Endodermal cell (in vitro differentiated cells): ENCODE measurements at places on chromosomes 5 and 9.
A peak's percentile ranks its signal among the peaks of the same experiment; 100 is the strongest.

GRCh38 chr5:179765400-179765799 is 28.4 kb upstream of the LTC4S start:
- DNase-seq: no peak

- peak; percentile 43 for DNase-seq
These were observed 344.3 kb upstream of the ARRDC3 start for GRCh38 chr5:91727463-91727862.

GRCh38 chr5:73153513-73153912 is 19.5 kb upstream of the TMEM174 start:
- DNase-seq: no peak

- peak; percentile 65 for DNase-seq
These were observed 3.1 kb downstream of the MAN2A1 start for GRCh38 chr5:109692852-109693251.

GRCh38 chr5:155649666-155650065 is 636.1 kb downstream of the KIF4B start:
- no peak for DNase-seq

- no peak for DNase-seq
These were observed 37.6 kb downstream of the MAST4 start for GRCh38 chr5:66633754-66634153.

DNA sequence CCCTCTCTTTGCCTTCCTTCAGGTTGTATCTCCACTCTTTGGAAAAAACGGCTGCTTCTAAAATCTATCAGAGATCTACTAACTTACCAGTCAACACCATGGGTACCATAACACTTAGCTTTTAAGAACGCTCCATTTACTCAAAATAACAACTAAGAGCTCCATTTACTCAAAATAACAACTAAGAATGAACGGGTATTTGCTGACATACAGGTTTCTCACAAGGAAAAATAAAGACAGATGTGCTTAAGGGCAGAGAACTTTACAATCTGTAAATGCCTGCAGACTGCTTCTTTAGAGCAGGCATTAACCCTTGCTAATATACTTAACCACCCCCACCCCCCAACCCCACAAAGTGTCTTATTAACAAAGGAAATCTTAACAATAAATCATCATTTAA is 2.8 kb downstream of the UBAP2 start:
- DNase-seq: no peak

- DNase-seq: peak; percentile 86
These were observed 59.1 kb upstream of the PJA2 start for GRCh38 chr5:109468737-109469420.

DNA sequence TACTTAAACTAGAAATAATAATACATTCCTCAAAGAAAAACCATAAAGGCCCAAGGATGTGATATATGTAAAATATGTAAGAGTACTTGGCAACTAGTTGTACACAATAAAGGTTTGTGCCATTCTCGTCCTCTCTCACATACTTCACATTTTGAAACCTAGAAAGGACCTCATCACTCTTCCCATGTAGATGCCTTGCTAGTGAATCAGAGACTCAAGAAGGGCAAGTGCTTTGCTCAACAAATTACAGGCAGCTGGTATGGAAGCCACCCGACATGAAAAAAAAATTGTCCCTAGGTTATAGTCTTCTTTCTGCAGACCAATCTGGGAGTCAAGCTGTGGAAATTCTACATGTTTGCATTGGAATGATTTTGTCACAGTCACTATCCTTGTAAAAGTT is 31.7 kb downstream of the ADRB2 start:
- no peak for DNase-seq

DNA sequence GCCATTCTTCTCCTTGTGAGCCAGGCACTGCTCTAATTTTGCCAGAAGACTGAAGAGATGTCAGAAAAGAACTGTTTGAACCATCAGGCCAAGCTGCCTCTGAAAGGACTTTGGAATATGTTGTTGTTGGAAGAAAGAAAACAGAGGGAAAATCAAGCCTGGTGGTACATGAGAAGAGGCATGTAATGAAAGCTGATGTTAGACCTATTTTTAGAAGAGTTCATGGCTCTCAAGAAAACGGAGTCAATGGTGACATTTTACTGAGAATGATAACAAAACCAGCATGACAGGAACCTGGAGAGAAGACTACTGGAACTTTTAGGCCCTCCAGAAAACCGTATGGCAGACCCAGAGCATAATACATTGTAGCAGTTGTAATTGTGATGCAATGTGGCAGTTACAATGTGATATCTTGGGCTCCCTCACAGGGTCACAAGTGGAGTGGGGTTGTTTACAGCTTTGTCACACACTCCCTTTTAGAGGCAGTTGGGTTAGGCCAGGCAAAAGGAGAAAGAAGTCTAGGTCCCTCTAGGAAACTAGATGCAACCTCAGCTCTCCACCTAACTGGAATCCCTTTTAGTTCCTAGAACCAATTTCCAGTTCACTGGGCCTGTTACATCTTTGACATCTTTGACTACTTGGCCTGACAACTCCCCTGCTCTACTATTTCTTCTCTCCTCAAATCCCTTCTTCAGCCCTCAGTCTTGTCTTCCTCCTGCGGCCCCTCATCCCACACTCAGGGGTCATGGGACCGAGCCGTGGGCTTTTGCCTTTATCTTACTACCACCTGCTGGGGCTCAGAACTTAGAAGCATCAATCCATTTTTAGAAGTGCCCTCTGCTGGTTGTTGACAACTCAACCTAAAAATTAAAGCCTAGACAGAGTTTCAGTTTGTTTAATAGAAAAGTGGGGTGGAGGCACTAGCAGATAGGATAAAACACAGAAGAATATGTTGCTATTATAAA is 61.2 kb upstream of the JAK2 start:
- no peak for DNase-seq

DNA sequence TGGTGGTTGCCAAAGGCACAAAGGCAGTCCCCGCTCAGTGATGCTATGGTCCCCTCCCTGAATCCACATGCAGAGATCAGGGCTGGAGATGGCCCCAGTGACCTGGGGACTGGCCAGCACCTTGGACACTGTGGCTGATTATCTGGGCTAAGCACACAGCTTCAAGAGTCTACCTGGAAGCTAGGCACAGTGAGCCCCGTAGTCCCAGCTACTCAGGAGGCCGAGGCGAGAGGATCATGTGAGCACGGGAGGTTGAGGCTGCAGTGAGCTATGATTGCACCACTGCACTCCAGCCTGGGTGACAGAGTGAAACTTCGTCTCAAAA is 8.3 kb upstream of the SCGB3A1 start:
- DNase-seq: no peak

DNA sequence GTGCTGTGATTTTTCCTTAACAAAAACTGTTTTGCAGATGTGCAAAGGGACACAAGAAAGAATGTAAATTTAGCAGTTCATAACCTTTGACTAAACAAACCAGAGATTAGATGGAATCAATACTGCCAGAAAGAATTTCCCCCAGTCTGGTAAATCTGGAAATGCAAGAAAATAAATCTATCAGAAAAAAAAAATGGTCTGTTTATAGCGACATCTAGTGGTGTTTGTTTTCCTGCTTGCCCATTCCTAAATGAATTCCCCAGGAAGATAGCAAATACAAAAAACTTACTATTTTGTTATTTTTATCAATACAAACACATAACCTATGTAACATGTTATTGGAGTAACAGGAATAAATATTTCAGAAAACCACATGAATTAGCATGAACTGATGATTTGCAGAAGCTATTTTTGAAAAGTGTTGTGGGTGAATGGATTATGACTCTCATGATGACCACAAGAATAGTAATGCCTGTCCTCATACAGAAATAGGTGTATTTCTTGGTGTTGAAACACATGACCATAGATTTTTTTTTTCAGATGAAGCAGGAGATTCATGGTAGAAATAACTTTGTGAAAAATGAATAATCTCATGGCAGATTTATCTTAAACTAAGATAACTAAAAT is 1703.8 kb downstream of the MAT2B start:
- no peak for DNase-seq

DNA sequence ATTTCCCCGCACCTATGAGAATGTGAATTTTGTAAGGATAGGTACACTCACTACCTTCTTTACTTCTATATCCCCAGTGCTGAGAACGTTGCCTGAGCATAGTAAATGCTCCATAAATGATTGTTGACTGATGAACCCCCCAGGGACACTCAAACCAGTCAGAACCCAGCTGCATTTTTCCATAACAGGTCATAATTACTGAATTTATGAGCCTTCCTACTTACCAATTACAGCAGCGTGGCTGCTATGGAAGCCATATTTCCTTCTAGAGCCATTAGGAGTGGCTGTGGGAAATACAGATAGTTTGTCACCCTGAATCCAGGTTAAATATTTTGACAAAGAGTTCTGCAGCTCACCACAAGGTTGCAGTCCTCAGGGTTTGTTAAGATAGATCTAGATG is 135.0 kb downstream of the TAF11L14 start:
- DNase-seq: no peak

DNA sequence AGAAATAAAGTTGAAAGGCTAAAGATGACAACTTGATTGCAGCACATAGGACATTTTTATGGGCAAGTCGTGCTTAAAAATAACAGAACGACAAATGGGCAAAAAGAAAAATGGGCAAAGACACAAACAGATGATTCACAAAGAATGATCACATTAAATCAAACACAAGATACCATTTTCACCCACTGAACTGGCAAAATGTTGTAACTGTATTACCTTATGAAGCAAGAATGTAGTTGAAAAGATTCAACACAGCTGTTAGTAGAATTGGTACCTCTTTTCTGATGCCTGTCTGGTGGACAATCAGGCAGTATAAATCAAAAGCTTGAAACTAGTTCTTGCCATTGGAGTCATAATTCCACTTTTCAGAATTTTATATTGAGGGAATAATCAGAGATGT is 81.0 kb upstream of the PALM2AKAP2 start:
- no peak for DNase-seq

- no peak for DNase-seq
These were observed 75.8 kb downstream of the MED27 start for GRCh38 chr9:132003896-132004295.

GRCh38 chr5:86684222-86684621 is 66.5 kb downstream of the COX7C start:
- no peak for DNase-seq

DNA sequence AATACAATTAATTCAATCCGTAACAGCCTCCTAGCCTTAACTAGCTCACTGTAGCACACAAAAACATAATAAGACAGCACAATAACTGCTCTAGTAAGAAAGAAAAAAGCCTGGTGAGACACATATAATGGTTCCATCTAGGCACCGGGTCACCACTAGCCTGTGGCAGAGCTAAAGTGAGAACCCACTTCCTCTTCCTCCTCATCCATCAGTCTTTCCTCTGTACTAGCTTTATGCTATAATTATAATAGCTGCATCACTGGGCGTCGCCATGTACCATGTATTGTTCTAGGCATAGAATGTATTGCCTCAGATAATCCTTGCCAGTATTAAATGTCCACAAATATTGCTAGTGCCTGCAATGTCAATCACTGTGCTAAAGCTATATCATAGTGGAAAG is 23.1 kb downstream of the ADRB2 start:
- no peak for DNase-seq

GRCh38 chr5:50856401-50857119 is 190.1 kb downstream of the PARP8 start:
- no peak for DNase-seq

DNA sequence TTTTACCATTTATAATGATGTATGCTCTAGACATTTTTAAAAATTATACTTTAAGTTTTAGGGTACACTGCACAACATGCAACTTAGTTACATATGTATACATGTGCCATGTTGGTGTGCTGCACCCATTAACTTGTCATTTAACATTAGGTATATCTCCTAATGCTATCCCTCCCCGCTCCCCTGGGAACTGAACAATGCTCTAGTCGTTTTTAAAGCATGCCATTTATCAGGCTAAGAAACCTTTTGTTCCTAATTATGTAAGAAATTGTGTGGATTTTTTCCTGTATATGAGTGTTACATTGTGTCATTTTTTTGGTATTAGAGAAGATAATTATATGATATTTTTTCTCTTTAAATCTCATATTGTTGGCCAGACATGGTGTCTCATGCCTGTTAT is 72.8 kb upstream of the SGCD start:
- DNase-seq: no peak

- peak; percentile 73 for DNase-seq
These were observed 132.1 kb upstream of the RAPGEF1 start for GRCh38 chr9:131872006-131872405.

DNA sequence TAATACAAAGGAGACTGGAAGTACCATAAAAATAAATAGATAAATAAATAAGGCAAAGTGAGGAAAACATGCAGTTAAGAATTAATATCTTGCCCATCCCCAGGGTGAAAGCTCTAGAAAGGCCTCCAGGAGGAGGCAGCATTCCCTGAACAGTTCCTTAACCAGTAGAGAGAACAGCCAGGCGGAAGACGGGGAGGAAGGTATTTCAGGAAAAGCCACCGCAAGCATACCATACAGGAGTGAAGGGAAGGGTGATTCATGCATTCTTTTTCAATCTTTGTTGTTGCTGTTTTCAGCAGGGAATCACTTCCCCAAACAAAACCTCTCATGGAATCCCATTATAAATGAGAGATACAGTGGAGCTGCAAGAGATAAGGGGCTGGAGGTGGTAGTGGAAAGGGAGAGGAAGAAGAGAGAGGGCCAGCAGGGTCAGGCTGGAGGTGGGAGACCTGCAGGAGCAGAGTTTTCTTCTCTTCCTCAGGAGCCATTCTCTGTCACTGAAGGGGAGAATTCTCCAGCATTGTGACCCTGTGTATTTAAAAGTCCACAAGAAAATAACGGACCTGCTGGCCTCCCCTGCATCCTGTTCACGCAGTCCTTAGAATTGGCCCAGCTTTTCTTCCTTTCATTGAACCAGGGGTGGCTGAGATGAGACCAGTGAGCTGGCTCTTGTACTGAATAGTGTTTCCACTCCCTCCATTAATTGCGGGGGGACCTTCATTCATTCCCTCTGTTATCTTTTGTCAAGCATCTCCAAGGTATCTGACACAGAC is 255.9 kb downstream of the FAM114A2 start:
- DNase-seq: peak; percentile 88

GRCh38 chr5:124706051-124706450 is 40.4 kb downstream of the ZNF608 start:
- DNase-seq: no peak

DNA sequence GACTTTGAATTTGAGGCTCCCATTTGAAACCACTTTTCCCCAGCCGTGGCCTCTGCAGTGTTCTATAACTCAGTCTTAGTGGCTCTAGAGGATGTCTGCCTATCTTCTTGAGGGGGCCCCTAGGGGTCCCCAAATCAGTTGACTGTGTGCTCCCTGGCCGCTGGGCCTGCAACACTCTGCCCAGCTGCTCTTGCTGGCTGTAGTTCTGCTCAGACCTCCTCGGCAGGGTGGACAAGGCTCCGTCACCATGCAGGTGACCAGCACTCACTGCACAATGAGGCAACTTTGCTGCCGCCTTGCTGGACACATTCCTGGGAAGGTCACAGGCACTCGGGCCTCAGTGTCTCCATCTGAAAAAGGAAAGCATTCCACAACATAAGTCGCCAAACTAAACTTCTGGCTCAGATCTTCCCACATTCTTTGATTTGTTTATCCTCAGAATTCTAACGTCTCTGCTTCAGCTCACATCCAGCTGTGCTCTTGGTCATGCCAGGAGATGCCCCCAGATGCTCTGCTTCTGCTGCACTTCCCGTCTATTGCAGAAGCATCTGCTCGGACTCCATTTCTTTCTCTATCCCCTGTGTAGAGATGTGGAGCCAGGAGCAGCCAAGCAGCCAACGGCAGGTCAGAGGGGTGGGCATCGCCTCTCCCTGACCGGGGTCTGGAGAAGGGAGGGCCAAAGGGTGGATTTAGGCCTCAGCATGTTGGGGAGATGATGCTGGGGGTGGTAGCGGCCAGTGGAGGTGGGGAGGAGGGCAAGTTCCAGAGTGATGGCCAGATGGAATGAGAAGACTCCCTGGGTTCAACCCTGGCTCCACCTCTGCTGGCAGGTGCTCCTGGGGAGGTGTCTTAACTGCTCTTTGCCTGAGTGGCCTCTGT is 133.6 kb downstream of the MVB12B start:
- peak; percentile 32 for DNase-seq

GRCh38 chr5:96481009-96481786 is 48.1 kb upstream of the PCSK1 start:
- no peak for DNase-seq
